H1 (cell line): ENCODE measurements at places on chromosomes 11 and 22.

- no peak for DNase-seq
Measured at GRCh38 chr11:25163421-25163820, 666.6 kb downstream of the LUZP2 start.

DNA sequence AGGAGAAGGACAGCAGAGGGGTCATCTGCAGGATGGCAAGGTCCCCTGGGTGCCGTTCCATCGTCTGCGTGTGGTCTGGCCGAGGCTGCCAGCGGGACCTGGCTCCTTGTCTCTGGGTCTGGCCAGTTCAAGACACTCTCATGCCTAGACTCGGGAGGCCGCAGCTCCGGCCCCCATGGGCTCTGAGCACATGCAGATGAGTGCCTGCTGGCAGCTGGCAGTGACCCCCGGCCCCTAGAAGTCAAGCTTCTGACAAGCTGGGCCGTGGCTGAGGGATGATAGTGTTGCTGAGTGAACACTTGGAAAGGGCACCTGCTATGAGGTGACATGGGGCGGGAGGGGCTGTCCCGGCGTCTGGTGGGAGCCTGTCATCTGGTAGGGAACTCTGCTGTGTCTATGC lies 1180.6 kb downstream of the BRD1 start:
- no peak for DNase-seq

DNA sequence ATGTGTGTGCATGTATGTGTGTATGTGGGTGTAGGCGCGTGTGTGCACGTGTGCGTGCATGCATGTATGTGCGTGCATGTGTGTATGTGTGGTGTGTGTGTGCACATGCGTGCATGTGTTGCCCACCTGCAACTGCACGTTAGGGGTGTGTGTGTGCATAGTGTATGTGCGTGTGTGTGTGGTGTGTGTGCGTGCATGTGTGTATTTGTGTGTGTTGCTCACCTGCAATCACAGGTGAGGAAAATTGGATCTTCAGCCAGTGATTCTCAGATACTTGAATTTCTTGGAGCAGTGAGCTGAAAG lies 54.3 kb downstream of the ST14 start:
- no peak for DNase-seq

- DNase-seq, result no peak
Measured at GRCh38 chr11:104352036-104352435, 188.1 kb upstream of the PDGFD start.

- DNase-seq, result no peak
Measured at GRCh38 chr11:14350215-14350614, 8.8 kb downstream of the RRAS2 start.

DNA sequence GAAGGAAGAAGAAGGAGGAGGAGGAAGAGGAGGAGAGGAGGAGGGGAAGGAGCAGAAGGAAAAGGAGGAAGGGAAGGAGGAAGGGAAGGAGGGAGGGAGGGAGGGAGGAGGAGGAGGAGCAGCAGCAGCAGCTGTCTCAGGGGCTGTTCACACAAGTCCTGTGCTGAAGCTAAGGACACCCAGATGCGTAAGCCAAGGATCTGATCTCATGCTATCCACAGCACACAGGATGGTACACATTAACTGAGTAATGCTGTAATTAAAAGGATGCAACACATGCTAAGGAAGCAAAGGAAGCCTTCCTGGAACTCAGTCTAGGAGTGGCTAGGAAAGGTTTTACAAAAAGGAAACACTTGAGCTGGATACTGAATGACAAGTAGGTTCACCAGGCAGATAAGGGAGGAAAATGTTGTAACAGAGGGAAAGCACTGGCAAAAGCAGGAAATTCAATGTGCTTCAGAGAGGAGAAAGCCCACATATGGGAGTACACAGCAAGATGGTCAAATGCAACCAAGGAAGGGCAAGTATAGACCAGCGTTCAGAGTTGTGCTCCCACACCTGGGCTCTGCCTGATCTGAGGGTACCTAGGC lies 32.0 kb downstream of the TRIM66 start:
- no peak for DNase-seq

DNA sequence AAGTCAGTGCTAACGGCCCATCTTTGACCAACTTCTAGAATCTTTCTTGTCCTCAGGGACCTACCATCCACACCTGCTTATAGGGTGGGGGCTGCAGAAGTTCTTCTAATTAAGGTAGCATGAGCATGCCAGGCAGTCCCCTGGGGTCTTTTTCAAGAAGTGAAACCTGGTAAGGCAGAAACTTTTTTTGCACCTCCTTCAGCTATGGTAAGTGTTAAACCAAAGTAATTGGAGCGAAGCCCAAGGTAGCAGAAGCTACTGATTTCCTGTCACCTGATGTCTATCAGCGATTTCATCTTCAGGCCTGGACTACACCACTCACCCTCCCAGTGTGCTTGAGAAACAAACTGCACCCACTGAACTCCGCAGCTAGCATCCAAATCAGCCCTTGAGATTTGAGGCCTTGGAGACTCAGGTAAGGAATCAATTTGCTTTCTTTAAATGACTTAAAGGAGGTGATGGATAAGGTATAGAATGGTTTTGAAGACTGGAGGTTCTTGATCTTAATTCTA lies at the start of gene MS4A1:
MS4A1 (plus strand) TSS at position 317 of the 512 bp plus-strand sequence. CDS start 6,528 bp downstream, outside the sequence.
- no peak for DNase-seq

DNA sequence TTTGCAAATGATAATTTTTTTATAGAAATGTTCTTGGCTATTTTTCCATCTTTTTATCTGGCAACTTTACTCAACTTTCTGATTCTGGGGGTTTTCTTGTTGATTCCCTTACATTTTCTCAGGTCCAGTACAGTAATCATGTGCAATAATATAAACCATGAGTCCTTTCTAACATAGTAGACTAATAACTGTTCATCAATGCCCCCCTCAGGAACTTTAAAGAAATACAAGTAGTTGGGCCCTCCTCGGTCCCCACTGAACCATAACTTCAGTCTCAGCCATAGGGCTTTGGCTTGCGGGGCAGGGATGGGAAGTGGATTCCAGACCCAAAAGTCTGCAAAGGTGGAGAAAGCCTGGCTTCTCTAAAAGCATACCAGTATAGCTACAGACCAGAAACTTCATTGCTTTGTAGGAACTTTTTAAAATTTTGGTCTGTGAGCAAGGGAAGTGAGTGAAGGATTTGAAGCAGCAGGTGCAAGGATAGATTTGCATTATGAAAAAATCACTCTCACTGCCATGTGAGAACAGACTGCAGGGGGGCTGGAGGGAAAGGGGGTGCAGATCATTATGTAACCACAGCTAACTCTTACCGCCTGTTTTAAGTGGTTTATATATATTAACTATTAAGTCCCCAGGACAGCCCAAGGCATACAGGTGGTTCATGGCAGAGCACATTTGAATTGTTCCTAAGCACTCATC lies 10.4 kb upstream of the TUB start:
- DNase-seq, result no peak

GRCh38 chr11:108588287-108588686 lies 5.3 kb downstream of the EXPH5 start:
- no peak for DNase-seq

DNA sequence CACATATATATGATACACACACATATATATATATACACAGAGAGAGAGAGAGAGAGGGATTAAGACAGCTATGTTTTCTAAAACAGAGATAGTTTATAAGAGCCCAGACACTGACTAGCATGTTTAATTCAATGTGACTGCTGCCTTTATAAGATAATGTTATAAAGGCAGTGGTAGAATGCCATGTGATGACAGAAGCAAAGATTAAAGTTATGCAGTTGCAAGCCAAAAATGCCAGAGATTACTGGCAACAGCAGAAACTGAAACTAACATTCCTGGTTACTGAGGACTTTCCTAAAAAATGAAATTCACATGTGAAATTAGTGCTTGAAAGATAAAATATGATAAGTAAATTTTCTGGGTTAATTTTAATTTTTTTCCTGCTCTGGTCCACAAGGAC lies 1888.9 kb downstream of the LRRC4C start:
- DNase-seq, result no peak

GRCh38 chr11:6875761-6876160 lies 664 bp upstream of the OR10A4 start:
- no peak for DNase-seq

DNA sequence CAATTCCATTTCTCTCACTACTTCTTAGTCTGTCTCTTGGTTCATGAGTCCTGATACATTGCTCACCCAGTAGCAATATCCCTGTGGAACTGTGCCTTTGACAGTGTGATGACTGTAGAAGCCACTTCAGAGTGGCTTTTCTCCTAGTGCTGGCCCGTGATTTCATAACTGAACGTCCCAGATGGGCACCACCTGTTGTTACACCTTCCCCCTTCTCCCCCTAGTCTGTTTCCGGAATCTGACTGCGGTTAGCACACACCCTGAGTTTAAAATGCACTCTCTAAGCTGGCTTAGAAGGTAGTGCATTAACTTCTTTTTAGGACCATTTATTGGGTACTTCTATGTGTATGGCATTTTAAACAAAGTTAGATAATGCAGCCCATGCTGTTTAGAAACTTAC lies 83.0 kb downstream of the ALX4 start:
- DNase-seq, result no peak

DNA sequence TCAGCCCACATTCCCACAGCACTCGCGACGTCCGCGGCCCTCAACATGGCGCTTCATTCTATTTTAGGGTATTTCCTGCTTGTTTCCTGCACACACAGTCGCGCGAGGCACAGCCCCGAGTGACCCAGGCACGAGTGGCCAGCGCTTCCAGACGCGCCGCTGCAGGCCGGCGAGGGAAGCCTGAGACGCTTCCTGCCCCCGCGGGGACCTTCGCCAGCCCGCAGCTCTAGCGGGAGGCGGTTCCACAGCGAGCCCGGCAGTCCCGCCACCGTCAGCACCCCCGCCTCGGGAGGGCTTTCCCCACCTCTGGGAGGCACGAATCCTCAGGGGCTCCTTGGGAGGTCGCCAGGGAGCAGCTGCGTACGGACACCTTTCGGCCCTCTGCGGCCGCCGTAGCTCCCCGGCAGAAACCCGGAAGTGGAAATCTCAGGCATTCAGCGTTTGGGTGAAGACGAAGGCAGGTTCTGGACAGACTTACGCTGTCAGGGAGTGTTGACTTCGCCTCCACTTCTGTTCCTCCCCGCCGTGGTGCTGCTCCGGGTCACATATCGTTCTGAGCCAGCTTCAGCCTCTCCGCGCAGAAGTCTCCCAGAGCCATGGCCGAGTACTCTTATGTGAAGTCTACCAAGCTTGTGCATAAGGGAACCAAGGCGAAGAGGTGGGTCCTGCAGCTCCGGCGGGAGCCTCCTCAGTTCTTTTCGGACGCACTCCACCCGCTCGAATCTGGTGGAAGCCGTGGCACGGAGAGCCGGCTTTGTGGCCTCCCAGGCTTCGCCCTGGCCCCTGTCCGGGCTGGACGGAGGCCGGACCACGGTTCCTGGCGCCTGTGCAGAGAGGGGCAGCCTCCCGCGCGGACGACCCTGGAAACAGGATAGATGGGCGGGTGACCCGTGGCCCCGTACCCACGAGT lies 2925.9 kb upstream of the OR11H1 start:
- no peak for DNase-seq

- no peak for DNase-seq
Measured at GRCh38 chr11:114197799-114198500, 98.2 kb upstream of the NNMT start.

DNA sequence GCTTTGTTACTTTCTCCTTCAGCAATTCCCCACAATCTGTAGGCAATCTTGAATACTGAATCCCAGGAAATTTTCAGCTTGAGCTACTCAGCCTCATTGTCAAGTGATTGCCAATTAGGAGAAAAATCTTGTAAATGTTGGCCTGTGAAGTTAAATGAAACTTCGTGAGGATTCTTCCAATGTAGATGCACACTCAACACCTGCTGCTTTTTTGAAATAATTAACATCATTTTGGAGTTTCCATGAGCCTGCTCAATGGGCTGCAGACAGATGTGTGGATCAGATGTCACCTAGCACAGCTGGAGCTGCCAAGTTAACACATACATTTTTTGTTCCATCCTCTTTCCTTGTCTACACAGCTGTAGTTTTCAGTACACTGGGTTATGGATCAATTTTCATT lies 645.6 kb upstream of the LUZP2 start:
- DNase-seq, result no peak
